ENCODE measurements at places on chromosomes 3 and 15. TPM values are rescaled to one million over a fixed set of nuclear protein-coding genes. Genes with fewer than 3 reads are reported as not detected.
A peak's percentile ranks its signal among the peaks of the same experiment; 100 is the strongest.

The ZIC4 gene
- total RNA-seq = 0.17 TPM

- no peak for DNase-seq
Measured at GRCh38 chr15:98699591-98700424, 51.5 kb downstream of the IGF1R start.

DNA sequence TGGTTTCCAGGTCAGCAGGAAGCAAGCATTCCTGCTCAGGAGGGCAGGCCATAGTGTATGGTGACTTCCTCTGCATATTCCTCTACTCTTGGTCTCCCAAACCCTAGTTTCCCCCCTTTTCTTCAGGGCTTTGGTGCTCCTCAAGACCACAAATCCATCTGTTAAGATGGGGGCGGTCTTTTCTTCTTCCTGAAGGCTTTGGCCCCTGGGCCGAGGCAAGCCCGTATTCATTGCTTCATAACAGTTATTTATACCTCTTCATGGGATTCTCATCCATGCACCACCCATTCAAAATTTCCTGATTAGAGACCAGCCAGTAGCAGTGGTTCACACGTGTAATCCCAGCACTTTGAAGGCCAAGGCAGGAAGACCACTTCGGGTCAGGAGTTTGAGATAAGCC, 62.1 kb upstream of the IL12A start:
- no peak for DNase-seq

- no peak for DNase-seq
Measured at GRCh38 chr3:113054552-113054951, 63.8 kb downstream of the GTPBP8 start.

DNA sequence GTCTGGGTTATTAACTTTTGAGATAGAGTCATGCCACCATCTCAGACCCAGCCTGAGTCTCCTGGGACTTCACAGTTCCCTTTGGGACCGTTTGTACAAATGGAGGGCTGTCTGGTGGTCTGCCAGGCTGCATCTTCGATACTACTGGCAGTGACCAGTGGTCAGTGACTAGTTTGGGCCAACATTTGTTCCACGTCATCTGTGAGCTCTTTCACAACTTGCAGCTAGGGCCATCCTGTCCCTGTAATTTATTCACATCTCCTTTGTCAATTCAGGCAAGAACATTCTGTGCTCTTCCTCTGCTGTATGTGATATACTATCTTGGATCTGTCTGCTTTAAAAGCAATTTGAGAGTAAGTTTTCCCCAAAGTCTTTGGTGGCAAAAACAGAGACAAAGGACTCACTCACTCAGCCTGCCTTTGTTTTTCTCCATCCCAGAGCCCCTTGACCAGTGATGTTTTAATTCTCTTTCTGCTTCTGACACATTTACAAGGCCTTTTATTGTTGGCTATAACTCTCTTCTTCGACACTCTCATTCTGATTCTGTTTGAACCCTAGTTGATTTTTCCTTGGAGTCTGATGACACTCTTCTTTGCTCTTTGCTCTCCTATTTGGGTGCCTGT, 353.4 kb downstream of the EPHB1 start:
- DNase-seq = no peak

- DNase-seq = no peak
Measured at GRCh38 chr15:66895794-66896453, 169.5 kb upstream of the SMAD3 start.

The P2RY13 gene
- not detected for total RNA-seq

DNA sequence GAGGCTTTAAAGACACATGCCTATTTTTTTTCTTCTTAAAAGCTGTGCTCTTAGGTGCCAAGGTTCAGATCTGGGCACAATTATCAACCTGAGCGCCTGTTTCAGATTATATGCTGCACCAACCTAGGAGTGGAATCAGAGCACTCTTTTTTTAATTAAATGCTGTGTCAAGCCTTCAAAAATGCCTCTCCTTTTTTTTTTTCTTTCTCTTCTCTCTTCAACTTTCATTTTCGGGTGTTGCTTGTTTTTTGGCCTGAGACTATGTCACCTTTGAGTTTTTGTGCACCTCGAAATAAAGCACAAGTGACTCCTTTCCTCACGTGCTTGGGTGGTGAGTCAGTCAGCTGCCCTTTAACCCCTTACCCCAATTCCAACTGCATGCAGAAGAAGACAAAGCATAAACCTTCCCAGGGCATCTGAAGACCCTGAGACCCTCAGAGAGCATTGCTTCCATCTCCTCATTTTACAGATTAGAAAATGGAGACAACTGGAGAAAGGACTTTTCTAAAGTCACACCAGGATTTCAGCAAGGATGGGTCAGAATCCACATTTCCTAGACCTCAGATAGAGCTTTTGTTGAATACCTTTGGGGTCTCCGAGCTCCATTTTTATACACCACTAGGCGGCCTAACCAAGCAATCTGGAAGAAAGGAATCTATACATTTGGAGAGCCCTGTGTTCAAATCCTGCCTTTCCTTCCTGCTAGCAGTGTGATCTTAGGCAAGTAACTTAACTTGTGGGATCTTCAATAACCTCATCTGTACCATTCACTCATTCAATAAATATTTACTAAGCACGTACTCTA, 631 bp upstream of the PRICKLE2 start:
- DNase-seq = no peak

- peak; percentile 87 for DNase-seq
Measured at GRCh38 chr15:89383365-89384175, 48.9 kb upstream of the POLG start.

- DNase-seq = no peak
Measured at GRCh38 chr3:38205472-38205805, 40.1 kb downstream of the OXSR1 start.

The CCDC39 gene
- total RNA-seq = not detected

GRCh38 chr15:88645171-88646087, 6.6 kb downstream of the ISG20 start:
- no peak for DNase-seq

GRCh38 chr3:32411442-32411841, 19.8 kb downstream of the CMTM7 start:
- DNase-seq = no peak

DNA sequence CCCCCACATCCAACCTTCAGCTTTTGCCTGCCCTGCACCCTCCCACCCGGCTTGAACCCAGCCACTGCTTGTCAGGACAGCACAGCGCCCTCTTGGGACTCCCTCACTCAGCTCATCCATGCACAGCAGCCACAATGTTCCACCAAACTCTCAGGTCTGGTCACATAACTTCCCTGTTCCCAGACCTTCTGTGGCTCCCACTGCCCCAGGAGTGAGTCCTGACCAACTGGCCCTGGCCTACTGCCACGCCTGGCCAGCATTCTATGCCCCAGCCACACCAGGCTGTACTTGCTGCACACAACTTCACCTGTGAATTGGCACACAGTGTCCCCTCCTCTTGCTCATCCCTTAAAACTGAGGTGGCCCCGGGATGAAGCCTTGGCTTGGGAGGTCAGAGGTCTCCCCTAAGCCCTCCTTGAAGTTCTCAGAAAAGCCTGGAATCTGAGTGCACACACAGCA, 21.0 kb downstream of the PLXNB1 start:
- no peak for DNase-seq

DNA sequence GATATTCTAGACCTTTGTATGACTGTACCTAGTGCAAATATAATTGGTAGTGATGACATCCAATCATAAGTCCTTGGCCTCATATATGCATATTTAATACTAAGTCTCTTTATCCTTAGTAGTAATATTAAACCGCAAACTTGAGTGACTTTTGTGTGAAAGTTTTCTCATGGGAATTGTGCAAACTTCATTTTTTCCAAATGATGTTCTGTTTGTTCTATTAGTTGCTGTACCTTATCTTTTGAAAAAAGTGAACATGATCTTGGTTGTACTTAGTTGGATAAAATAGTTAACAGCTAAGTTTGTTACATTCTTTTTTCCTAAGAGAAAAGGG, 43.2 kb downstream of the TMEM45A start:
- no peak for DNase-seq

GRCh38 chr3:45915059-45915439, 28.2 kb upstream of the CXCR6 start:
- DNase-seq = no peak

DNA sequence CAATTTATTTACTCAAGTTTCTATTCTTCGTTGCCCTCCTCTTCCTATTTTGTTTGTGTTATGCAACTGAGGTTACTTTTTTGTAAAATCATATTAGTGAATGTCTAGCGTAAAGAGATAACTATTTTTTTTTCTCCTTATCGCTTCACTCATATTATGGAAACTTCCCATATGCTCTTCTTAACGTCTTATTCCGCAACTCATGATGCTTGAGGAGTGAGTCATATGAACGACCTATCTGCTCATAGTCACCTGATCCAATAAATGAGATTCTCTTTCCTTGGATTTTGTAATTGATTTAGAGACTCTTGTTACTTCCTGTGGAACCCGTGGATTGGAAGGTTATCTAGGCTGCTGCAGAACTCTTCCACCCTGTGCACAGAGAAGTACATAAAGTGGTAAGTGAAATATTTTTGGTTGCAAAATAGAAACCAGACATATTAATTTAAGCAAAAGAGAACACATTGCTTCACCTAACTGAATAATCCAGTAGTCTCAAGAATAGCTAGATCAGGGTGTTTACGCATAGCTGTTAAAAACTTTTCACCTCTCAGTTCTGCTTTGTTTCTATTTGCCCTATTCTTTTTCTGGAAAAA, 719.3 kb upstream of the SGO1 start:
- no peak for DNase-seq

GRCh38 chr3:9173445-9173844, 76.0 kb downstream of the SRGAP3 start:
- no peak for DNase-seq
